ENCODE measurements at places on chromosomes 13 and 19. TPM values are rescaled to one million over a fixed set of nuclear protein-coding genes. Genes with fewer than 3 reads are reported as not detected.

- no peak for DNase-seq
Measured at GRCh38 chr19:44476559-44477408, 23.5 kb downstream of the ZNF180 start.

DNA sequence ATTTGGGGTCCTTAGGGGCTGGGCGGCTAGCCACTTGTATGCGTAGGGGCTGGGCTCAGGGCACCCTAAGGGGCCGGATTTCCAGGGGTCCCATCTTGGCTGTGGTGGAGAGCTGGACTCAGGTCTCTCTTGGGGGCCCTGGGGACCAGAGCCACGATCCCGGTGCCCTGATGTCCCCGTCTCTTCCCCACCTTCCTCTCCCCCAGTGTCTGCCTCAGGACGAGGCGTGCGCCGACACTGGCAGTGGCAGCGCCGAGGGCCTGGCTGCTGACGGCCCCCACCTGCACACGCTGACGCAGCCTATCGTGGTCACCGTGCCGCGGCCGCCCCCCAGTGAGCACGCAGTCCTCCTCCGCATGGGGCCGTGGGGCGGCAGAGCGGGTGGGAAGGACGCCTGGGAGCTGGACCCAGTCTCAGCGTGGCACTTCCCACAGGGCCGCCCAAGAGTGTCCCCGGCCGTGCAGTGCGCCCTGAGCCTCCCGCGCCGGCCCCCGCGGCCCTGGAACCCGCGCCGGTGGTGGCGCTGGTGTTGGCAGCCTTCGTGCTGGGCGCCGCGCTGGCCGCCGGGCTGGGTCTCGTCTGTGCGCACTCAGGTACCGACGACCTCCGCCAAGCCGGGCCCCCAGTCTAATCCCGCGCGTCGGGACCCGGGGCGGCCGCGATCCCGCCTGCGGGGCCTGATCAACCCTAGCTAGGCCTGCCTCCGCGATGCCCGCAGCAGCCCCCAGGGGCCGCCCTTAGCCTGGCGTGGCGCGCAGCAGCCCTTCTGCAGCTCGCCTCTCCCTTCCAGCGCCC is 2.7 kb upstream of the SNAPC2 start:
- no peak for DNase-seq

- no peak for DNase-seq
Measured at GRCh38 chr13:33927315-33927714, 109.4 kb downstream of the RFC3 start.

FUT6 gene
- not detected for total RNA-seq

GRCh38 chr19:9836021-9836420 is 903 bp downstream of the PIN1 start:
- DNase-seq, result no peak

DNA sequence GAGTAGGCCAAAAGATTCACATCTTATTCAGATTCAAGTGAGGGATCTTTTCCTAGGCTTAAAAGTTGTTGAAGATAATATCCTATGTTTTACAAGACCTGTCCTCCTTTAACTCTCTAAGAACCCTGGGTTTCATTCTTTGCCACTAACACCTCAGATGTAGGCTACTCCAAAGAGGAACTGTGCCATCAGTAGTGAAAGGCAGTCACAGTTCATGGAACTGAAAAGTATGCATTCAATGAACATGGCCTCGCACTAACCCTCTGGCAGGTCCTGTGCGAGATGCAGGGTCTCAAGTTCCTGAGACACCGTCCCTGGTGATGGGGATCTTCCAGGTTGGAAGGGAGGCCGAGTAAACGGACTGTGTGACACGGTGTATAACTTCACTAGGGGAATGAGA is 4.3 kb downstream of the LGALS14 start:
- no peak for DNase-seq

- DNase-seq, result no peak
Measured at GRCh38 chr13:82817133-82817532, 1065.1 kb downstream of the SLITRK1 start.

AKAP11 gene
- total RNA-seq, result 28.7 TPM
